T-helper 9 cell (primary cell): ENCODE measurements at places on chromosomes 1 and 21.

DNA sequence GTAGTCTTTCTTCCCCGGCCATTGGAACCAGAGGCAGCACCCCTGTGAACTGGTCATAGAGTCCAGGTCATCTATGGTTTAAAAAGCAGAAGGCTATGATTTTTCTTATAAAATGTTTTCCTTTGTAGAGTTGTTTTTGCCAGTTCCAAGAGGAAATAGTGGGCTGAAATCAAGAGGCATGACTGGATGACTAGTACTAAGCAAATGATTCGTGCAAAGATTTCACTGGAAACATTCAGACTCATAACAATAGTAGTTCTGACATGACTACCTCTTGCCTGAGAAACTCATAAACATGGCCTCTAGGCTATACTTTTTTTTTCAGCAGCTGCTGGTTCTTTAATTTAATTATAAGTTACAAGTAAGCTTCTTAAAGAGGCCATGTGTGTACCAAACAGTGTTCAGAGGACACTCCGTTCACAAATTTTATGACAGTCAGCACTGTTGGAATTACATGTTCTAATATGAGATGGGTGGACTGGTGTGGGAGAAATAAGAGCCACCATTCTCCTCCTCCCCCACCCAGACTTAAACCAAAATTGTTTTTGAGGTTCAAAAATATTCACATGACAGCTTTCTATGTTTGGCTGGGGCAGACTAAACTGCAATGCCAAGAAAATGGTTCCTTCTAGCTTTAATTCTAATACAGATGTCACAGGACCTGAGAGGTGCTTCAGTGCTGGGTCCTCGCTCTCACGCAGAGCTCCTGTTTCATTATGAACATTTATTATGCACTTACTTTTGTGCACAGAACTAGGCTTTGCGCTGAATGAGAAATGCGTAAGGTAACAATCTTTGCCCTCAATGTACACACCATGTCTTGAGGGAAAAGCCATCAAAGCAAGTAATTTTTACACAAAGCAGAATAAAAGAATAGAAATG is 147.5 kb downstream of the ZC3H11B start:
- no peak for DNase-seq

- DNase-seq, result peak; percentile 11
These were observed 87.6 kb upstream of the DUSP10 start for GRCh38 chr1:221829327-221830015.

DNA sequence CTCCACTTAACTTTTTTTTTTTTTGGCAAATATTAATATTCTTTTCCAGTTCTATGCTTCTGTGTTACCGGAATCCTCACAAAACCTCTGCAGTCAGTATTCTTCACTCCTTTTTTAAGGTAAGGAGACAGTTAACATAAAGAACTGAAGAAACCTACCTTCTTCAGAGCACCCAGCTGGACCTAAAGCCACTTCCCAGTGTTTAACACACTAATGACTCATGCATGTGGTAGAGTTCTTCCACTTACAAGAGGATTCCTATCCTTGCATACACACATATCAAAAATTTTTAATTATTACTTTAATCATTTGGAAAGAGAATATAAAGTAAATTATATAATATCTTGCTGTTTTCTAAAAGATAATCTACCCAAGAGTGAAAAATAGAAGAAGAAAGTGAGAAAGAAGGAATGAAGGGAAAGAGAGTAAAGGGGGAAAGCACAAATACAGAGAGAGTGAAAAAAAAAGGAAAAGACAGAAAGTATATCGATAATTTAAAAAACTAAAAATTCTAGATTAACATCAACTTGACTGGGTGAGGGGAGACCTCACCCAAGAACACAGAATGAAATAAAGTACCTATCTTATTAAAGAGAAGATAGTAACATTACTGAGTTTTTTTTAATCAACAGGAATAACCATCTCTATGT is 54.9 kb downstream of the ENAH start:
- no peak for DNase-seq

- DNase-seq, result no peak
These were observed 1141.6 kb downstream of the KCNT2 start for GRCh38 chr1:195466639-195467038.

GRCh38 chr1:5684791-5685190 is 307.4 kb downstream of the NPHP4 start:
- no peak for DNase-seq

DNA sequence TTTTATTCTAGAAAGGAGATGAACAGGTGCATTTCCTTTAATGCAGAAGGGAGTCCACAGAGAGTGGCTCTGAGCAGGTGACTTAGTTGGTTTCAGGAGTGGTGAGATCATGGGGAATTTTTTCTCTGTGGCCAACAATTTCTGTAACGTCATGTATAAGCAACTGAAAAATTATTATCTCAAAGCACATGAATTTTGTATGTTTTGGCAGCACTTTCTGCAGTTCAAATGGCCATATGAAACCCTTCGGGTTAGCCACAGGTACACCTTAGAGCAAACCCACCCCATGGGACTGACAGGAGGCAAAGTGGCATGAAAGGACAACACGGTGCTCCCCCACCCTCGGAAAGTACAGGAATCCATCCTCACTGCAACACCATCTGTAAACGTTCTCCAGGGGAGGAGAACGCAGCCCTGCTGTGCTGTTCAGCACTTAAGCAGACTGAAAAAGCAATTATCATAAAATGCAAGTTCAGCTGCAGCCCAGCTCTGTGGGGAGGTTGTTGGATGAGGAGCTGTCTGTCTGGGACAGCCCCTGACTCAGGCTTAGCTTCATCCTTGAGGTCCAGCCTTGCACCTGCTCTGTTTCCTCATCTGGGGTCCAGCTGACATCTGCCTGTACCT is 55.8 kb upstream of the CLDN14 start:
- DNase-seq, result no peak
